ENCODE measurements at places on chromosomes 12 and 14.

DNA sequence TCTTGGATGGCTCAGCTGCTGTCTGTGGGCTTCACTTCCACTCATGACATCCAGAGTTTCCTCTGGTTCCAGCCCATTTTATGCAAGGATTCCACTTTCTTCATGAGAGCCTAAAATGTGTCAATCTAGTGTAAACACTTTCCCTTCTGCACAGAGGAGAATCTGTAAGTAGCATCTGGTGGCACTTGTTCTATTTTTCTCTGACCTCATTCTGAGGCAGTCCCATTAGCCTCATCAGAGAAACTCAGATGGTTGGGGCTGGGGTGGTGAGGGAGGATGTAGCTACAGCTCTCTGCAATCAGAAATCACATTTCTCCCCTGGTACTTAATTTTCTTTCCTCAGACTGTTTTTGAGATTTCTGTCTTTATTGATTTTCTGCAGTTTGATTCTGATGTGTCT, 81.6 kb downstream of the PRMT8 start:
- no peak for DNase-seq

DNA sequence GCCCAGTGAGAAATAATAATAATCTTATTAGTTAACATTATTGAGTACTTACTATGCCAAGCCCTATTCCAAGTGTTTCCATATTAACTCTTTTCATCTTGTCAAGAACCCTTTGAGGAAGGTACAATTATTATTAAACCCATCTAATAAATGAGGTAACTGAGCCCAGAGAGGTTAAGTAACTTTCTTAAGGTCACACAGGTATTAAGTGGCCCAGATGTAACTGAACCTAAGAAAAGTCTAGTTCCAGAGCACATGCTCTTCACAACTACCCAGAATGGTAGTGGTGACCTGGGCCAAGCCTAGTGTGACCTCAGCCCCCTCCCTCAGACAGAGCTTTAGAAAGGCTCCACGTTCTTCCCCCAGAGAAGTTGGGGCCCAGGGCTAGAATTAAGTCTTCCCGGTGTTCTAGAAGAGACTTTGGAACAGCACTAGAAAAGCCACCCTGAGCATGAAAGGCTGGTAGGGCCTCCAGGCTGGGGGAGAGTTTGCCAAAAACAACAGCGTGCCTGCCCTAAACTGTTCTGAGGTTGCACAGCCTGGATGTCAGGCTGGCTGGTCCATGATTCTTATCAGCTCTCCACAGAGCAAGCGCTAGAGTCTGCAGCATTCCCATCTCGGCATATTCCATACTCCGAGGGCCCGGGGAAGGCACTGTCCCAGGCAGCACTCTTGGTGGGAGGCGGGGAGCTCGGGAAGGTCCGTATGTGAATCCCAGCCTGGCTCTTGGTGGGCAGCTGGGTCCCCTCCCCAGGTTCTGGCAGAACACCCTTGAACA, 41.3 kb upstream of the CTDSP2 start:
- DNase-seq = no peak

- DNase-seq = no peak
Measured at GRCh38 chr14:77375164-77375950, 1.5 kb downstream of the TMED8 start.

DNA sequence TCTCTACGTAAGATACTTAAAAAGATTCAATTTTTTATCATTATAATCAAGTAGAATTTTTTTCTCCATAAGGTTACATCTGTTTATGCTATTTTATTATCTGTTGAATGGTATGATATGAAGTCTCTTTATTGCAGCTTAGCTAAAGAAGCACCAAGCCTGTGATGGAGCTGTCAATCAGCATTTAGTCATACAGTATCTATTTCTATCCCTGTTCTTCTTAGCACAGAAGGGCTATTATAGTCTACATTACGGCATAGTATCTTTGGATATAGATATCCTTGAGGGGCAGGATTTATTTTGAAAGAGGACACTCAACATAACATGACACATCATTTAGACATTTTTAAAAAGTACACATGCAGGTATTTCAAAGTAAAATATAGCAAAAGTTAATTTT, 277.1 kb downstream of the FOXG1 start:
- DNase-seq = no peak

- DNase-seq = no peak
Measured at GRCh38 chr14:105171004-105171673, 2.6 kb upstream of the JAG2 start.

GRCh38 chr12:5648692-5649359, 216.9 kb downstream of the NTF3 start:
- no peak for DNase-seq

GRCh38 chr12:131242741-131243496, 289.2 kb downstream of the ADGRD1 start:
- DNase-seq = no peak

- DNase-seq = no peak
Measured at GRCh38 chr14:61174441-61174891, 106.7 kb downstream of the TMEM30B start.

Data from stimulated activated CD4-positive, alpha-beta T cell treated with anti-CD3 and anti-CD28 coated beads, Interleukin-12 subunit alpha, Interleukin-12 subunit beta, amount 100 ng/mL, for 24 hours (primary cell).